ENCODE measurements at places on chromosomes 13 and 19. TPM values are rescaled to one million over a fixed set of nuclear protein-coding genes. Genes with fewer than 3 reads are reported as not detected.

DNA sequence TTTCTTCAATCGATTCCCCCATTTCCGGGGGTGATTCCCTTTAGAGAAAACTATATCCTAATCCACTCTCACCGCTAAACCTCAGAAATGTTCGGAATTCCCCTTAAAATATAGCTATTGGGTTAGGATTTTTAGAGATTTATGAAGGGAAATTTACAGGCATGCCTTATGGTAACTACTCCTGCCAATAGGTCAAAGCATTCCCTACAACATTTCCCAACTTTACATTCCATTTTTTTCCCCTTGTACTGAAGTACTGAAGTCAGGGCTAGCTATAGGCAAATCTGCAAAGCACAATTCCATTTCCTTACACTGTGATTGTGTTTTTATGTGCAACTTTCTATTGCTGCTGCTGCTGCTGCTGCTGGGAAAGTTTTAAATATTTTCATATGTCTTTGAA lies 2.1 kb downstream of the EDNRB start:
- DNase-seq, result no peak

TYROBP gene
- not detected for total RNA-seq

DACT3 gene
- 3.9 TPM for total RNA-seq

DNA sequence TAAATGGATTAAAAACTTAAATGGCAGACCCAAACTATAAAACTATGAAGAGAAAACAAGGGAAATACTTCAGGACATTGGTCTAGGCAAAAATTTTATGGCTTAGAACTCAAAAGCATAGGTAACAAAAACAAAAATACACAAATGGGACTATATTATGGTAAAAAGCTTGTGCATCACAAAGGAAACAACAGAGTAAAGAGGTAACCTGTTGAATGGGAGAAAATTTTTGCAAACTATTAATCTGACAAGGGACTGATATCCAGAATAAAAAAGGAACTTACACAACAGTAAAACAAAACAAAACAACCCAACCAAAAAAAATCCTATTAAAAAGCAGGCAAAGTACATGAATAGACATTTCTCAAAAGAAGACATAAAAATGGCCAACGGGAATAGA lies 9.3 kb upstream of the ZNF546 start:
- DNase-seq, result no peak

DNA sequence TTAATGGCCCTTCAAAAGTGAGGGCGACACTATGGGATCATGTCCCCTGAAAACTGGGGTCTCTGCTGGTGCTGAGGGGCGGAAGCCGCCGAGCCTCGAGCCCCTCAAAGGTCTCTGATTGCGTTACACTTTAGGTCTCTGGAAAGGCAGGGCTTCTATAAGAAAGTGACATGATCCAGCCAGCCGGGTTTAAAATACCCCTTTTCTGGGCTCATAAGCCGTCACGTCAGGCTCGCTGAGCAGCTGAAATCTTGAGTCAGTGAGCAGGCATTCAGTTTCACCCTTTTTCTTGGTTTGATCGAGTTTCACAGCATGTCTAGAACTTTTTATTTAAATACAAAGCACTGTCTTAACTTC lies 600 bp upstream of the HMGB1 start:
- DNase-seq, result peak; percentile 25

DNA sequence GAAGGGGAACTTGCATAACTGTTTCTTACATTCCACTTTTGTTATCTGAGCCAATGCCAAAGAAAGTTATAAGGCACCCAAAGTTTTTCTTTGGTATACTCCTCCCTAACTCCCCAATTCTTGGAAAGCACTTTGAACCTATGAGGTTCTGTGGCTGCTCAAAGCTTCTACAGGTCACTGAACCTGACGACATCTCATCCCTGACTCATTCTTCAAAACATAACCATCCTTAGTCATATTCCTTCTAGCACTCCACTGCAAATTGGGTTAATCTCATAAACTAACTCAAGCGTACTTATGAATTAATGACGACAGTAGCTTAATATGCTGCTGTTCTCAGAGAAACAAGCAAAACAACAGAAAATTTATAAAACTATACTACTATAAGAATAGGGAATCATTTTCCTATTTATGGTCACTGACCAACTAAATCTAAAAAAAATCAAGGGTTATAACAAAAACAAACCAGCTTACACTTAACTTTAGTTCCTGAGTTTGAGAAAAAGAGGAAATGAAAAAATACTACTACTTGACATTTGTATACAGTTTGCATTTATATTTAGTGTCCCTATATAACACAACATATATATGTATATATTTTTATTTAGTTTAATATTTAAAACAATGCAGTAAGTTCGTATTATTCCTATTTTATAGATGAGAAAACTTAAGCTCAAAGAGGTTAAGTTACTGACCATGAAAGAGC lies 69.1 kb downstream of the CAB39L start:
- DNase-seq, result no peak

- DNase-seq, result no peak
Observed at GRCh38 chr13:37067874-37068273, 8.4 kb upstream of the SUPT20H start.

TEX101 gene
- not detected for total RNA-seq

DNA sequence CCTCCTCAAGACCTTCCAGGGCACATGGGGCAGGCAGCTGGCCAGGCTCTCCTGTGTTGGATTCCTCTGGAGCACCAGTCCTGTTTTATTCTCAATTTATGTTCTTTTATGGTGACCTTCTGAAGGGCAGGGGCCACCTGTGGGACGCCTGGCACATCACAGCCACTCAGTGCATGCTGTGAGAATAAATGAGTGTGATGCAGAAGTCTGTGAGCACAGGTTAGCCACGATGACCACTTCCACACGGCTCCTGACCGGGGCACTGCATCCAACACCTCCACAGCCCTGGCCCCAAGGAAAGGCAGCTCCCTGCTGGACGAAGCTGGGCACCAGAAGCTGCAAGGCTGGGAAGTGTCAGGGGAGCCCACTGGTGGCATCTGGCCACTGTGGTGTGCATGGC lies 122.8 kb downstream of the CRYL1 start:
- DNase-seq, result no peak

GRCh38 chr13:44312834-44313551 lies 60.6 kb upstream of the SERP2 start:
- no peak for DNase-seq

ZNF613 gene
- 4.3 TPM for total RNA-seq

DNA sequence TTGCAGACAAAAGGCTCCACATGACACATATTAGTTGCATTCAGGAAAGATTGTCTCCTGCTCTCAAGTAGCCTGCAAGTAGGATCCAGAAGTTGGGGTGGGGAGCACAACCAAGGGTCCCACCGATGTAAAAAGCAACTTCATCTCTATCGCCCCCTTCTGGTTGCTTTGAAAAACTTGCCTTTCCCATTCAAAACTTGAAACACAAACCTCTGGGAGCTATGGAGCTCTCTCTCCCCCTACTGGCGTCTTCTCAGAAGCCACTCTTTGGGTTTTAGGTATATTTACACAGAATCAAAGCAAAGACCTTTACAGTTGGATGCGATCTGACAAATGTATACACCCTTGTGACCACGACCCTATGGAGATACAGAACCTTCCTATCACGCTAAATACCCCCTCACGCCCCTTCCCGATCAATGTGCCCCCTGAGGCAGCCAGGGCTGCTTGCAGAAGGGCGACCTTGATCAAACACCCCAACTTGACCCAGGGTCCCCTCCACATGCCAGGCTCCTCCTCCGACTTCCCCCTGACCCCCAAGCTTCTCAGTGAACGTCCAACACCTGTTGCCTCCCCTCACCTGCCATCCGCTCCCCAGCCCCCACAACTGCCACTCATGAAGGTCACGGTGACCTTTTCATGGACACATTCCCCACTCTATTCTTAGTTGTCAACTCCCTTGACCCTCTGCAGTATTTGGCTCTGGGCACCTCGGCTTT lies 10.1 kb downstream of the NOSIP start:
- peak; percentile 62 for DNase-seq

DNA sequence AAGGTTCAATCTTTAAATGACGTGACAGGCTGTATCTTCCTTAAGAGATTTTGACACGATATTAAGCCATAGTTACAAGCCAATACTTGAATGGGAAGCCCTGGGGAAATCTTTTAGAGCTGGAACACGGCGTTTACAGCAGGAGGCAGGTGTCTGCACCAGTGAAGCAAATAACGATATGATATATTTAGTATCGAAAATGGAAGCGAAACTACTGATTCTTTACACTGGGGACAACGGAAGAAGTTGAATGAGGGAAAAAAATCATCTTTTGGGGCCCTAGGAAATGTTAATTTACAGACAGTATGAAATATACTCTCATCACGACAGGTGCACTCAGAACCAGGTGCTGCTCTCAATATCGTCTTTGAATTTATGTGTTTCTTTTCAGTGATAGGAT lies 793.9 kb upstream of the PCDH20 start:
- DNase-seq, result no peak

GRCh38 chr13:46154136-46154801 lies 27.7 kb downstream of the LCP1 start:
- no peak for DNase-seq

GRCh38 chr19:13881692-13882418 lies 4.9 kb downstream of the NANOS3 start:
- no peak for DNase-seq

GRCh38 chr19:44636439-44637389 lies 7.0 kb upstream of the PVR start:
- DNase-seq, result no peak

GRCh38 chr13:26719356-26719945 lies 41.1 kb downstream of the GPR12 start:
- DNase-seq, result no peak

FDX2 gene
- 19.6 TPM for total RNA-seq

DNA sequence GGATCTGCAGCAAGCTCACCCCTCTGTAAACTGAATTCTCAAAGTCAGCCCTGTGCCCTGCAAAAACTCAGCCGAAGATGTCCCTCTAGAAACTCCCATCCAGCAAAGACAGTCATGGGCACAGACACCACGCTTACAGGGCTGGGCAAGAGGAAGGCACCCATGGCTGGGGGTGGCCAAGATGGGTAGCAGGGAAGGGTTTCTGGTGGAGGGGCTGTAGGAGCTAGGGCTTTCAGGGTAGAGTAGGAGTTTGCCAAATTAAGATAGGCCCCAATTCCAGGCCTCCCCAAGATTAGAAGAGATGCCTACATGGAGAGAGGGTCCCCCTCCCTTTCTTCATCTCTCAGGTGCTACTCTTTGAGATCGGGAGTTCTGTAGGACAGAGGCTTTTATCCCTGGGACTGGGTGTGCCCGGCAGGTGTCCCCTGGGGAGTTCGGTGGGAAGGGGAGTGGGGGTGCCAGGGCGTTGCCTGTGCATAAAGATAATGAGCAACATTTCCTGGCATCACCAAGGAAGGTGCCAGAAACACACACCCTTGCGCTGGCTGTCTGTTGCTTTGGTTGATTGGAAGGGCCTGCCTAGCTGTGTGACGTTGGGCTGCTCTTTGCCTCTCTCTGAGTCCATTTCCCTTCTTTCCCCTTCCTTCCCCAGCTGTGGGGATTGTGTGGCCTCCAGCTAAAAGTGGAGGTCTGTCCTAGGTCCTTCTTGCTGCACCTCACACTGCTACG lies 9.4 kb downstream of the NRTN start:
- no peak for DNase-seq

FBXO27 gene
- total RNA-seq, result 1.7 TPM

ENOX1 gene
- total RNA-seq, result not detected

BCKDHA gene
- 21.3 TPM for total RNA-seq

DNA sequence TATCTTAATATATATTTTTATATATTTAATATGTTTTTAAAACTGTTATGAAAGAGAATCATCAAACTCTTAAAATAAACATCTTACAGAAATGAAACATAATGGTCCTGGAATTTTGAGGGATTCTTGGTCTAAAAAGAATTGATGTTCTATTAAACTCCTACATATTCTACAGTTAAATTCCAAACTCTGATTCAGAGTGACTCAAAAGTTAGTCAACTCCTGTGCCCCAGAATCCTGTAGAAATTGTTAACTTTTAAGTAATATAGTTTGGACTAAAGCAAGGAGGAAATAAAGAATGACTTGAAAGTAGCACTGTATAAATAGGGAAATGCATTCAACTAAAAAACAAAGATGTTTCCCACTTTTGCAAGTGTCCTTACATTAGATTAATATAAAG lies 47.7 kb downstream of the FNDC3A start:
- DNase-seq, result no peak

- DNase-seq, result no peak
Observed at GRCh38 chr13:29480893-29481525, 114.5 kb downstream of the SLC7A1 start.

DNA sequence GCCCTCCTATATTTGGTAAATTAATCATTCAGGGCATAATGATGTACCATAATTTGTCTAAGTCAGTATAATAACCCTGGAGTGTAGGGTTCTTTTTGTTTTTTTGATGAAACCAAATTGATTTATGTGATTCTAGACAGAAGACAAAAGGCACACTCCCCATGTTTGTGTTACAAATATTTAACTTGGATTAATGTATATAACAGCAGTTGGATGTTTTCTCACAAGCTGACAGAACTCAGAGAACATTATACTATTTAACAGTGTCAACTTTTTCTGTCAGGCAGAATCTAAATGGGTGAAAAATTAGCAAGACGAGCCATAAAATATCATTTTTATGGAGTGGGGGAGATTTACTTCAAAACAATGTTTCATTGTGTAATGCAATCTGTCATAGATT lies 15.2 kb downstream of the CBY2 start:
- DNase-seq, result no peak

DNA sequence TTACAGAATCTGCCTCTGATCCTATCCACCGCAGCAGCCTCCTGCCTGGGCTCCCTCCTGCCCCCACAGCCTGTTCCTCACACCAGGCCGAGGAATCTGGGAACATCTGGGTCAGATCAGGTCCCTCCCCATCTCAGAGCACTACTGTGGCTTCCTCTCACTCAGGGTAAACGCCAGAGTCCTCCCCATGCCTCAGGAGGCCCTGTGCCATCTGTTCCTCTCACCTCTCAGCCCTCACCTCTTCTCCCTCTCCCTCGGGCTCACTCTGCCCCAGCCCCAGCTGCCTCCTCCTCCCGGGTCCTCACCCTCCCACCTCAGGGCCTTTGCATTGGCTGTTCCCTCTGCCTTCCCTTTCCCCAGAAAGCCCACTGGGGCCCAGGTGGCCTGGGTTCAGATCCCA lies 18.2 kb downstream of the FCGBP start:
- DNase-seq, result no peak

ZNF583 gene
- total RNA-seq, result 4.7 TPM

ZNF541 gene
- total RNA-seq, result 0.22 TPM

- DNase-seq, result no peak
Observed at GRCh38 chr19:1422360-1422759, 15.0 kb downstream of the DAZAP1 start.
